ENCODE measurements at places on chromosomes 3 and 15.

- DNase-seq = no peak
Observed at GRCh38 chr15:81852411-81853149, 193.2 kb downstream of the MEX3B start.

DNA sequence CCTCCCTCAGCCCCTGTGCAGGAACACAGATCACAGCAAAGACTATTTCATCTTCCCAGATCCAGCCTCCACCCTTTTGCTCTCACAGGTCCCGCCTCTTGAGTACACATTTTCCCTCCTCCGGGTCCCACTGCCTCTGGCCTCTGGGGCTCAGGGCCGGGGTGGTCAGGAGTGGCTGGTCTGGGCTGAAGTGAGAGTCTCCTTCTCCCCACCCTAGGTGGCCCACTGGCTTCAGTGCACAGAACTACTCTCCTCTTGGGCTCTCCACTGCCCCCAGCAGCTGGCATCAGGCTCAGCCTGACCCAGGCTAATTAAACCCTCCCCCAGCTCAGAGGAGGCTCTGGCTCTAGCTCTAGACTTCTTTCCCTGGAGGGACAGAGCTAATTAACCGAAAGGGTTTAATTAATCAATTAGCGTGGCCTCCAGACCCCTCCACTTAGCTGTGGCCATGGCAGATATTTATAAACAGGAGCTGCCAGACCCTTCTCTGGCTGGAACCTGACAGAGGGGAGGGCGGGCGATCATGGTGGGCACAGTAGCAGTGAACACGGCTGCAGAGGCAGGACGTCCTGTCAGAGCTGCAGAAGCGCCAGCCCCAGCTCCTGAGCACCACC, 15.1 kb downstream of the DUSP7 start:
- no peak for DNase-seq

DNA sequence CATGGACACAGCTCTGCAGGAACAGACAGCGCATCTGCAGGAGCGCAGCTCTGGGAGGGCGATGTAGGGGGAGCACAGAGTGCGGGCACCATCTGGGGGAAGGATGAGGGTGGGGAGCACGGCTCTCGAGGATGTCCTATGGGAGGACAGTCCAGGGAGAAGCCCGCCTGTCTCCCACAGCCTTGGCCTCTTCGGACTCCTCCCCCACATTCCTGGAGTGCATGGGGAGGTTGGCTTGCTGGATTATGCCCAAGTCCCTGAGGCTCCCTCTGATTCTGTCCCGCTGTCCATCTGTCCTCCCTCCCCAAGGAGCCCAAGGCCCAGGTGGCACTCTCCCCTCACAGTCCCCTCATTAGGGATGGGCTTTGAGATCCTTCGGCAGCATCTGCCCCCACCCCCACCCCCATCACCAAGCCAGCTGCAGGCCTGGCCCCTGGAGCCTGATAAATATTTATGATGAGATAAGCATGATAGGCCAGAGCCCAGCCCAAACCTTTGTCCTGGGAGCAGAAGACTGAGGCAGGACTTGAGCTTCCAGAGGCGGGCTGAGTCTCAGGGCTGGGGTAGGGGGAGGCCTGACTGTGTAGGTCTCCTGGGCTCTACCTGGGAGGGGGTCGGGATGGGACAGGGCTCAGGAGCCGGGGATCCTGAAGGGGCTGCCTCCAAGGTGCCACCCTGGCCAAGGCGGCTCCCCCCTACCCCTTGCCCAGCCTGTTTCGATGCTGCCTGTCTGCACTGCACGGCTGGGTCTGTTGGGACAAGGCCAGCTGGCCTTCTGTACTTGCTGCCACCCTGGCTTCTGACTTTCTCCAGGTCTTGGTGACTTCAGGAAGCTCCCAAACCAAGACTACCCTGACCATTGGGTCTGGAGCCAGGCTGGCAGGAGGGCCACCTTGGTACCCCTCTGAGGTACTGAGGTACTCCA, 28.6 kb upstream of the SEMA3F start:
- peak; percentile 72 for DNase-seq

GRCh38 chr15:44130778-44131177, 64.3 kb downstream of the FRMD5 start:
- DNase-seq = no peak

DNA sequence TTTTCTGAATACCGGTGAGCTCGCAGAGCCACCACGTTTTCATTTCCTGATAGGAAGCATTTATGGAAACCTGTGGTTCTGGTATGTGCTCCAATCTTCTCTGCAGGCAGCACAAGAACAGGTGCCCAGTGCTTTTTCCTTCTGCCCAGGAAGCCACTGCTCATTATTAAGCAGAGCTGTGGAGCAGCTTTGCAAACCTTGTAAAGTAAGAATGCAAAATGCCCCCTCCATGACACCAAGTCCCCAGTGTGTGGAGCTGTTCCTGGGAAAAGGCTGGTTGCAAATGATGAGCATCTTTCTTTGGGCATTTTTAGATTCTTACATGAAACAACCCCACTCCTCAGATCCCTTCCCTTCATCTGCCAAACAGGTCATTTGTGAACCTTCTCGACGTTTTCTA, 65.7 kb upstream of the MRPL3 start:
- DNase-seq = no peak

DNA sequence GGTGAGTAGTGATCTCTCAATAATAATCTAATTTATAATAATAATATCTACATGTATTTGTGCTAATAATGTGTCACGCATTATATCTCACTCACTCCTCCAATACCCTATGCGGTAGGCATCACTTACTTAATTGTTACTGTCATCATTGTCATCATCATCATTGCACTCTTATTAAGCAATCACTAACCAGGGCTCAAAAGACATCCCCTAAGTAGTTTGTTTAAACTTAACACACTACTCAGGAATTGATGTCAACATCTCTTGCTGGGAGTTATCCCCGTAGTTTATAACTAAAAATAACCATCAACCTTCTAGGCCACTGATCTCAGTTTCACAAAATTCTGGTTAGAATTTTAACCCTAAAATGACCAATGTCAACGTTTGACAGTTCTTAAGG, 56.8 kb upstream of the ICE2 start:
- no peak for DNase-seq

DNA sequence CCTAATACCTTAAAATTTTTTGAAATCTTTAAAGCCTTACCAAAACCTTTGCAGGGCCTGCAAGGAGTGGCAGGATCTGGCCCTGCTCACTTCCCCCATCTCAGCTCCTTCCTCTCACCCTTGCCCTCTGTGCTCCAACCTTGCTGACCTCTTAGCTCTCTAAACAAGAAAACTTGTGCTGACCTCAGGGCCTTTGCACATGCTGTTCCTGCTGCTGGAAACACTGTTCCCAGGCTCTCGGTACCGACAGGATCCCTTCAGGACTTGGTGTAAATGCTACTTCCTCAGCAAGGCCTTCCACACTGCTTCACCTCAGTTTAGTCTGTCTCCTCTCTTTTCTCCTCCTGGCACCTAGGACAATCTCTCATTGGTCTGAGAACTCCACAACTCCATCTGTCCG, 155.4 kb upstream of the IQSEC1 start:
- DNase-seq = no peak

DNA sequence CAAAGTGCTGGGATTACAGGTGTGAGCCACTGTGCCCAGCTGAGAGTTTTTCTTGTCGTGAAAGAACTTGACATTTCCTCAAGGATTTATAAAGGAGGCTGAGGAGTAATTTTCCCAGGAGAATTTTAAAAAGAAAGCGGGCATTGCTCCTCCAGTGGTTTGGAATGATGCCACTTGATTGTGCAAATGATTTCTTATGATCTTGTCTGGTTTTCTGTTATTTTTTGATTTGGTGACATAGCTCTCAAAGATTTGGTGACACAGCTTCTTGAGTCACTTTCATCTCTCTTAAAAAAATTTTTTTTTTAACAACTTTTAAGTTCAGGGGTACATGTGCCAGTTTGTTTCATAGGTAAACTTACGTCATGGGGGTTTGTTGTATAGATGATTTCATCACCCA, 24.6 kb upstream of the NFKBIZ start:
- DNase-seq = no peak

DNA sequence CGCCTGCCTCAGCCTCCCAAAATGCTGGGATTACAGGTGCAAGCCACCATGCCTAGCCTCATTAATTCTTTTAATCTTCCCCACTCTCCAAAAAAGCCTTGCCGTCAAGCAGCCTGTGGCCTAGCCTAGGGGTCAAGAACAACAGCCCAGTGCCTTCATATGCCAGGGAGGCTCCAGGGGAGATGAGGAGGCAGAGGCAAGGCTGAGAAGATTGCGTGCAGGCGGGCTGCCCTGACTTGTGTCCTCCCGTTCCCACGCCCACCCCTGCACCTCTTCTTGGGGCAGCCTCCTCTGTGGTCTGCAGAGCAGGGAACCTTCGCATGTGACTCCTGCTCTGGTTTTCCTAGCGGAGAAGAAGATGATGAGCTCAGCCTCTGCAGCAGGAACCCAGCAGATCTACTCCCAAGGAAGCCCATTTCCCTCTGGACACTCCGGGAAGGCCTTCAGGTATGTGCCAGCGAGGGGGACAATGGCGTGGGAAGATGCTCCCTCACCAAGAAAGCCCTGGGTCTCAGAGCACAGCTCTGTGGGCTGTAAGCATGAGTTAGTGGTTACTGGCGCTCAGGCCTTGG, 118.5 kb upstream of the ABHD17C start:
- no peak for DNase-seq

DNA sequence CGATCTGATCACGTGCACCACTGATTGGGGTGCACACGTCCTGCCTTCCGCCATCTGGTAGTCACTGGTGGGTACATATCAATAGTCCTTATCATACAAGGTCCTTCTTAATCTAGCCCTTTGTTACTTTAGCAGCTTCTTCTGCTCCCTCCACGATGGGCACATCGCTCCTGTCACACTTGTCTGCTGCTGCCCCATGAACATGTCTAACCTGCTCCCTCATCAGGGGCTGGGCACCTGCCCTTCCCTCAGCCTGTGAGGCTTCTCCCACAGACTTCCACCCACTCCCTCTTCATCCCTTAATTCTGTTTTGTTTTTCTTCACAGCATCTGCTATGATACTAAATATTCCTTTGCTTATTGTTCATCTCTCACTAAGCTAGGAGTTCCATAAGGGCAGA, 82.5 kb downstream of the UACA start:
- DNase-seq = no peak

- no peak for DNase-seq
Observed at GRCh38 chr3:165805946-165806561, 31.2 kb downstream of the BCHE start.

DNA sequence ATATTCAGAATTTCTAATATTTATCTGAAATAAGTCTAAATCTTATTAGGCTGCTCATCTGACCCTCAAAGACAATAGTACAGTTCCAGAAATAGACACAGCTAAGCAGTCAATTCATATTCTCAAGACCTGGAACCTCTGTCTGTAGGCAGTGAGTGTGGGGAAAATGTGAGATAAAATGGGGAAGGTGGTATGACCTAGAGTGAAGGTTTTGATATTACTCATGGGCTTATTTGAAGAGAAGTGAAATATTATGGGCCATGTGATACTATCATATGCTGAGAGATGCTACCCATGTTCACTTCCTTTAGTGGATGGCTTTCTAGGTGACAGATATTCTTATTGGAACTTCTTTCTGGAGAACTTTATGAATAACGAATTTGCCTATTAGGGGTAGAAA, 33.5 kb downstream of the TGFBR2 start:
- no peak for DNase-seq

GRCh38 chr3:40920041-40920440, 279.3 kb upstream of the CTNNB1 start:
- no peak for DNase-seq

- peak; percentile 35 for DNase-seq
Observed at GRCh38 chr3:25573386-25574171, 91.1 kb downstream of the TOP2B start.

GRCh38 chr3:88307666-88308065, 157.9 kb downstream of the C3orf38 start:
- no peak for DNase-seq

GRCh38 chr3:112976001-112976400, 1.1 kb upstream of the CD200R1 start:
- no peak for DNase-seq

GRCh38 chr15:74203914-74204431, 1.4 kb upstream of the STRA6 start:
- DNase-seq = no peak

DNA sequence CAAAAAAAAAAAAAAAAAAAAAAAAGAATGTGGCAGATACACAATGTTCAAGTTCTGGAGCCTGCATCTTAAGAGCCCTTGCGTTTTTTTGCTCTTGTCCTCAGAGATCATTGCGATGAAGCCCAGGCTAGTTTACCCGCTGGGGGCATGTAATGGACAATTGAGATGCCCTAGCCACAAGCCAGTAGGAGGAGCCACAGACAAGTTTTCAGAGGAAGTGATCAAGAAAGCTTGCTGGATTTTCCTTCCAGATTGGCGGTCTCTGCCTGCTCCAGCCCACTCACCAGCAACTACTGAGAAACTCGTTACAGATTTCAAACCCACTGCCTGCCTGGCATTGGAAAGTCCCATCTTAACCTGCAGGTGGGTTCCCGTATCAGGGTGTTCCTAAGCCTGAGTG, 192.1 kb upstream of the EOMES start:
- DNase-seq = no peak

DNA sequence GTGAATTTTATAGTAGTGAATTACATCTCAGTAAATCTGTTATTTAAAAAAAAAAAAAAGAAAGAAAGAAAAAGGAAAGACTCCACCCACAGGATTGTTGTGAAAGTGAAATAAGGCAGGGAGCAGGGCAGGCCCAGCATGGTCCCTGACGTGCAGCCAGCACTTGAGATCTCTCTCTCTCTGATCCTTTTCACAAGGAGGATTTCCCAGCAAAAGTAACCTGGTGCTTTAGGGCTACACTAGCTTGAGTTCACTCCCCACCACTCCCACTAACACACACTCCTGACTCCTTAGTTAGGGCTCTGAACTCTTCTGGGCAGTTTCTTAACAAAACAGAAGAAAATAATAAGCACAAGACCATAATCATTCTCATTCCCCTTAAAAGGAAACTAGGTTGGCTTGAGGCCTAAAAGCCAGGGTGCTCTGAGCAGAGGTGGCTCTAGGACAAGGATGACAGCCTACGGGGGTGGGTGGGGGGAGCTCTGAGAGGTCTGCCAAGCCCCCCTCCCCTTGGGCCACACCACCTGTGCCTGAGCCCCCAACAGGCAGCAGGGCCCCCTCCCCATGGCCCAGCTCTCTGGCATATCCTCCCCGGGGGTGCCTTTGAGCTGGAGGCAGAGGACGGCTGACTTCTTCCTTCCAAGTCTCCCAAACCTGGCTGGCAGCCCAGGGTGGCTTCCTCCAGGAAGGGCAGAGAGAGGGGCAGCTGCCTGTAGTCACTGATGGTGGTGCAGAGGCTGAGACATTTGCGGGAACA, 856 bp downstream of the TMEM40 start:
- peak; percentile 76 for DNase-seq

GRCh38 chr15:75620058-75620820, 5.3 kb downstream of the SNUPN start:
- no peak for DNase-seq

DNA sequence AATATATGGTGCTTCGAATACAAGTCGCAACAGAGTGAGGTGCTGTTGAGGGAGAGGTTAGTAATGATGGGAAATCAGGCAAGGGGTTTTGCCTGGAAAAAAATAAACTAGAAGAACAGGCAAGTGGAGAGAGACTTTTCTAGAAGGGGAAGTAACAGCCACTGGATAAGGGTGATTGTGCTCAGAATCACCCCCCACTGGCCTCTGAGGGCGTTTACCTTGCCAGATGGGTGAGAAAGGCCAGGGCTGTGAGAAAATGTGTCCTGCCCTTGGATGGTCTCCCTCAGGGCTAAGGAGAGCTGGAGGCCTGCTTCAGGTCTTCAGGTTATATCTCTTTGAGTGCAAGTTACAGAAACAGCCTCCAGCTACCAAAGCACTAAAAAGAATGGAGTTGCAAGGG, 151.8 kb downstream of the MEX3B start:
- DNase-seq = no peak
